H4 (cell line): ENCODE measurements at places on chromosomes 4 and X. TPM values are rescaled to one million over a fixed set of nuclear protein-coding genes. Genes with fewer than 3 reads are reported as not detected.

Gene PNCK
- total RNA-seq: 0.70 and 4.4 TPM in 2 replicates

Gene MAGEC2
- 77.8 and 91.2 TPM in 2 replicates for total RNA-seq

Gene CXCL13
- total RNA-seq: not detected in 2 replicates

Gene MSL3
- 23.7 and 26.8 TPM in 2 replicates for total RNA-seq

- no peak for DNase-seq
These were observed 178.6 kb downstream of the TENM3 start for GRCh38 chr4:182421753-182422152.

GRCh38 chrX:28969126-28969525 is 381.9 kb downstream of the IL1RAPL1 start:
- no peak for DNase-seq

DNA sequence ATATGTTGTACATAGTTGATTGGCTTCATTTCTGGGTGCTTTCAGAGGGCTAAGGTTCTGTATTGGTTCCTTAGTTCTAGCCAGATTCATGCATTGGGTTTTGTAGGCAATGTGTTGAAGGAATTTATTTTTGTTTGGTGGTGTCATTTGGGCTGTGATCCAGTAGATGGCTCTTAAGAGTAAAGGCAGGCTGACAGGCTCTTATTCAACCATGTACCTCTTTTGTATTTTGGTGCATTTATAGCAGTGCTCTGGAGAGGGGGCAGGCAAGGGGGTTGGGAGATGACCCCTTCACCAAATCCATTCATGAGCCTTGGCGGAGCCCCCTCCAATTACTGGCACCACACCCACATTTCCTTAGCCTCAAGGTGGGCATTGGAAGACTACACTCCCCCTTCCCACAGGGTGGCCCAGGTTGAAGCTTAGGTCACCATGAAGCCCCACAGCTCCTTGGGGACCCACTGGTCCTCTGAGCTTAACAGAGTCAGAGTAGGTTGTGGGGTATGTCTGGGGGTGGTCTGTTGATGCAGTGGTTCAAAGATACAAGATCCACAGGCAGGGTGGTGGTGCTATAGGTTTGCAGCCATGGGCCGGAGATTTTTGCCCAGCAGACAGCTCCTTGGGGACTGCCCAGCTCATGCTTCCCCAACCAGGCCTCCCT is 143.0 kb upstream of the GNPDA2 start:
- DNase-seq: no peak

DNA sequence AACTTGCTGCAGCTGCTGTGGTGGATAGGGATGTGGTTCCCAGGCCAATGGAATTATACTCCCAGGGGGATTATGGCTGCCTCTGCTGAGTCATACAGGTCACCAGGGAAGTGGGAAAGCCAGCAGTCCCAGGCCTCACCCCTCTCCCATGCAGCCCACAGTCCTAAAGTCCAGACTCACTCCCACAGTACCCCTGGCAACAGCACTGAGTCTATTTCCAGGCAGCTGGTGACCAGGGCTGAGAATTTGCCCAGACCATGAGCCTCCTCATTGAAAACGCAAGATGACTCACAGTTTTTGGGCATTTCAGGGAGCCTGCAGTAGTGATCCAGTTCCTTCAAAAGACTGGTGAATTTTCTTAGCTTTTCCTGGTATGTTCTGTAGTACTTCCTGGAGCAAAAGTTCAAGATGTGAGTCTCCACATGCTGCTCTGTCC is 137.6 kb downstream of the NPNT start:
- peak; percentile 56 for DNase-seq

DNA sequence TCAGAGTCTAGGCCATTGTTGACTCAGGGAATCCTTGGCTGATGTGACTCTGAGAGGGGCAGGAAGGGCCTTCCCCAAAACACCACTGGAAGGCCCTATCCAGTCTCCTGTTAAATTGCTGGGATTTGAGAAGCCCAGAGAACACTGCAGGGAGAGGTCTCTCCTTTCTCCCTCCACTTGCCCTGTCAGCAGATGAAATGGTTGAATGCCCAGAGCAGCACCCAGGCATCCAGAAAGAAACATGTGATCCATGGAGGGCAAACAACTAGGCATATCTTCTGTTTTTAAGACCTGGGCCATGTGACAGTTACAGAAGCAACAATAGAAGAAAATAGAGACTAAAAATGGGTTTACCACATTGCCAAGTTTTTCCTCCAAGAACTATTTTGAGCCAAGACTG is 291.1 kb downstream of the QDPR start:
- no peak for DNase-seq

DNA sequence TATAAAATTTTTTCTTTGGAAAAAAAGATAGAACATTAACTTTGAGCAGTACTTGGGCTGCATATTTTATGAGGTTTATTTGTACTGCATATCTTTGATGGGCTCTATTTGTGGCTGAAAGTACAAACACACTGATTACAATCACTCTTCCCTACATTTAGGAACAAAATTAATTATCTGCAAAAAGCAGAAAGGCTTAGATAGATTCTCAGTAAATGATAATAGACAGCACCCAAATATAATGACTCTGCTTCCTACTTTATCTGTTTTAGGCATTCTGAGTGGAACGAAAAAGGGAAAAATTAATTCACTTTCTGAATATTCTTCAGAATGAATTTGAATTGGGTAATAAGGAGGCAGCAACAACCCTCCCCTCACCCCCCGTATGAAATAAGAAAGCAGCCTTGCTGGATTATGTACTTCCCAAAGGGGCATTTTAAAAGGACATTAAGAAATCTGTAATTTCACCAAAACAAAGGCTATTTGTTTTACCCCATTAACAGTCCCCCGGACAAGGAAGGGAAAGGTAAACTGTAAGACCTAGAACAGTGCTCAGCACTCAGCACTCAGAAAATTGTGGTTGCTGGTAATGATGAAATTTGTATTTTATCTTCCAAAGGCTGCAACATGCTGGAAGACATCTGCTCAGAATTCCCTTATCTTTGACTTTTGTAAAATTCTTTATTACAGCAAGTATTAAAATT is 242.6 kb downstream of the GPC3 start:
- no peak for DNase-seq
